ENCODE measurements at places on chromosomes 6 and 20. TPM values are rescaled to one million over a fixed set of nuclear protein-coding genes. Genes with fewer than 3 reads are reported as not detected.

Gene BPIFB1
- total RNA-seq: not detected

Gene RTEL1
- 5.9 TPM for total RNA-seq

Gene MUC21
- total RNA-seq: 0.35 TPM

GRCh38 chr20:14775778-14776177 is 438.4 kb upstream of the FLRT3 start:
- no peak for ATAC-seq

DNA sequence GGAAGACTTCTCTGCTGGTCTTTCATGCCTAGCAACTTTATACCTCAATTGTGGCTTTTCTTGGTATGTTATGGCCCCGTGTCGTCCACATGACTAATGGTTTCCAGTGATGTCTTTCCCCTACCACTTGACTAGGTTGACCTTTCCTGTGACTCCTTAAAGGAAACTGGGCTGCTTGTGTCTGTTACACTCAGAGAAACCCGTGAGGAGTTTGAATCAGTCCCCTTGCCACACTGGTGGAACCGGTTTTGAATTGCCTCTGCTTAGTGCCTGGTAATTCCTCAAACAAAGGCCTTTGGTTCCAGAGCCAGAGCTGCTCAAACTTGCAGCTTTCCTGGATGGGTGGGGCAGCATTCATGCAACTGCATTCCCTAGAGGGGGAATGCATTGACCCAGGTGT is 21.9 kb downstream of the ECT2L start:
- ATAC-seq: no peak

DNA sequence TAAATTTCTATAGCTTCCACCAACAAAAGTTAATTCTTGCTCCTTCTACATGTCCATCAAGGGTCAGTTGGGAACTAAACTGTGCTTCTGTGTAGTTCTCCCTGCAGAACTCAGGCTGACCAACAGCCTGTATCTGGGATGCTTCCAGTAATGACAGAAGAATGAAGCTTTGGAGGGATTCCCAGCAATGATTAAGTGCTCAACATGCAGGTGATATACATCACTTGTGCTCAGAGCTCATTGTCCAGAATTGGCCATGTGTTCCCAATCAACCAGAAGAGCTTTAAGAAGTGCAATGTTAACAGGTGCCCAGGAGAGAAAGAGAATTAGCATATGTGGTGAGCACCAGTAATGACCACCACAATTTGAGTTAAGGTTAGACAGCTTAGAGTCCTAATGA is 37.4 kb upstream of the SNRPB2 start:
- ATAC-seq: no peak

- ATAC-seq: no peak
These were observed 170.2 kb downstream of the SLC24A3 start for GRCh38 chr20:19382386-19383340.

DNA sequence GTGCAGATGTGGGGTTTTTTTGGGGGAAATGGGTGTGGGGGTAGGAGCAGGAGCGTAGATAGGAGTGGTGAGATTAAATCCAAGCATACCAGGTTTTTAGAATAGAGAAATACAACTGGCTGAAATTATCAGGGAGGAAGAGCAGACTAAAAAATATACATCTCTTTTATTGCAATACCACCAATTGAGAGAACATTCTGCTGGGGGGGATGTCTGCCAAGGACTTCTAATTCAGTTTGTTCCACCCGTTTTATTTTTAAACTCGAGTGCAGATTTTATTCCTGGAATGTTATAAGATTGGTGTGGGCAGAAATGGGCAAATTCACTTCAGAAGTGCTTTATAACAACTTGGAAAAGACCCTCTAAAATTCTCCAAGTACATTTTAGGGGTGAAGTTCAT is 192.7 kb downstream of the GMPR start:
- no peak for ATAC-seq

DNA sequence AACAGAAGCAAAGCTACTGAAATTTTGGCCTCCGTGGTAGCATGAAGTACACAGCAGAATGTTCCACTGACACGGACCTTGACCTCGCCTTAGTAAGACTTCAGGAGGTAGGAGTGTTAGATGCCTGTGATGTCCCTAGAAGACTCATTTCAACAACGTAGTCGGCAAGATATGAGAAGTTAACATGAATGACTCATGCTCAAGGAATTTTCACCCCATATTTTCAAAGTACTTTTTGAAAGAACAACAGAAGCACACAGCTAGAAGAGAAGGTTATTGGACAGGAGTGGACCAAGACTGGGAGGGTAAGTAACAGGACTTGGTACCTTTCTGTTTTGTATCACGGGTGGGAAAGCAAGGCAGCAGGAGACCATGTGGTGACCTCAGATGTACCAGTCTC is 78.0 kb downstream of the DZANK1 start:
- ATAC-seq: no peak

DNA sequence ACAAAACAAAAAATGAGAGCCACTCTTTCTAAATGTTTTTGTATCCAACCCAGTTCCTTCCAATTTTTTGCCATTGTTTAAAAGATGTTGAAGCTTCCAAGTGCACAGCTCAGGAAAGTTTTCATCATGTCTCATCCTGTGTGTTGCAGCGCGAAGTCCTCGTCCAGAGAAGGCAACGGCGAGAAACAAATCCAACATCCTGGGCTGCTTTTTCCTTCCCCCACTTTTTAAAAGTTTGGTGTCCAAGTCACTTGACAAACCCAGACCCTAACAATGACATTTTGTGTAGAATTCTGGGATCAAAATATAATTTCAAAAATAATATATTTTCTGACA is 92.3 kb downstream of the ANKRD60 start:
- no peak for ATAC-seq
